Thymus (tissue), 14 donors: ENCODE measurements at places on chromosomes 12 and 14. TPM values are rescaled to one million over a fixed set of nuclear protein-coding genes. Genes with fewer than 3 reads are reported as not detected.
A peak's percentile ranks its signal among the peaks of the same experiment; 100 is the strongest.

The SYNE3 gene
- polyA plus RNA-seq: 1.7 TPM

The SRRM4 gene
- 0.05 TPM for polyA plus RNA-seq

- H3K4me1 ChIP-seq: peaks cover 48% of the 10 kb centered on the region
- H3K27ac ChIP-seq: peak overlapping the region; percentile 59
- no peaks in the 10 kb centered on the region for H3K27me3 ChIP-seq
- no peak overlapping the region for H3K4me3 ChIP-seq
- H3K36me3 ChIP-seq: no peaks in the 10 kb centered on the region
Measured at GRCh38 chr14:73784181-73784987, 67.2 kb upstream of the PTGR2 start.

DNA sequence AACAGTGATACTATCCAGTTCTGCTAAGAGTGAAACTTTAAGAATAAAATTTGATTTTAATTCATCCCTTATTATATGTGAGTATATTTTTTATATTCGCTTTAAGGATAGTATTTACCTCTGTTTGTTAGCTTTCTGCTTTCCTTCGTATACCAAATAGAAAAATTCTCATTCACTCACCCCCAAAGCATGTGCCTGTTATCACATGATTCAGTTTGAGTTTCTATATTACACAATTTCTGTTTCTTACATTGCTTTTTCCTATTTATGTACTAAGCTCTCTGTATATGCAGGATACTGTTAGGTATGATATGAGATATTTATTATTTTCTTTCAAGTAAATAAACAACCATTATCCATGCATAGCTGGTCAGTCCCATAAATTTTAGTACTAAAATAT, 275.2 kb downstream of the FBXL14 start:
- H3K4me1 ChIP-seq: no peaks in the 10 kb centered on the region
- no peak overlapping the region for H3K27ac ChIP-seq
- no peaks in the 10 kb centered on the region for H3K27me3 ChIP-seq
- DNase-seq: no peak

DNA sequence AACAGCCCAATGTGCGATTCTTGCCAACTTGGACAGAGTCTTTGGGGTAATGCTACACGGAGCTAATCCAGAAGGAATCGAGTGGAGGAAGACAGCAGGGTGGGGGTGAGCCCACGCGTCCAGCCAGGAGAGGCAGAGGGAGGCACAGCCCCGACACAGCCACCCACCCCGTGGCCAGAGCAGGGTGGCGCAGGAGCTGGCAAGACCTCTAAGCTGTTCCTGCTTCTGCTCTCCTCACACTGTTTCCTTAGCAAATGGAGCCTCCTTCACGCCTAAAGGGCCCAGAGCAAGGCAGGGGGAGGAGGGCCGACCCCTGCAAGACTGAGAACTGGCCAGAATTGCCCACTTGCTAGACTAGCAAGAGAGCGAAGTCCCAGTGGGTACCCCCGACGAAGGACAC, 91.5 kb downstream of the FBXL14 start:
- no peak overlapping the region for H3K4me3 ChIP-seq
- H3K4me1 ChIP-seq: no peaks in the 10 kb centered on the region
- no peak for DNase-seq

GRCh38 chr12:80317307-80317706, 126.7 kb upstream of the PTPRQ start:
- H3K36me3 ChIP-seq: no peaks in the 10 kb centered on the region
- no peaks in the 10 kb centered on the region for H3K27me3 ChIP-seq
- no peak overlapping the region for H3K27ac ChIP-seq
- H3K4me1 ChIP-seq: no peaks in the 10 kb centered on the region

- H3K4me3 ChIP-seq: no peak overlapping the region
- H3K27me3 ChIP-seq: no peaks in the 10 kb centered on the region
- no peaks in the 10 kb centered on the region for H3K4me1 ChIP-seq
- no peak overlapping the region for H3K27ac ChIP-seq
- H3K36me3 ChIP-seq: no peaks in the 10 kb centered on the region
Measured at GRCh38 chr14:99081880-99082279, 190.1 kb downstream of the BCL11B start.
